T47D (cell line): ENCODE measurements at places on chromosomes 11 and 22.

- no peak for DNase-seq
Measured at GRCh38 chr11:94549146-94549545, 5.4 kb downstream of the FUT4 start.

DNA sequence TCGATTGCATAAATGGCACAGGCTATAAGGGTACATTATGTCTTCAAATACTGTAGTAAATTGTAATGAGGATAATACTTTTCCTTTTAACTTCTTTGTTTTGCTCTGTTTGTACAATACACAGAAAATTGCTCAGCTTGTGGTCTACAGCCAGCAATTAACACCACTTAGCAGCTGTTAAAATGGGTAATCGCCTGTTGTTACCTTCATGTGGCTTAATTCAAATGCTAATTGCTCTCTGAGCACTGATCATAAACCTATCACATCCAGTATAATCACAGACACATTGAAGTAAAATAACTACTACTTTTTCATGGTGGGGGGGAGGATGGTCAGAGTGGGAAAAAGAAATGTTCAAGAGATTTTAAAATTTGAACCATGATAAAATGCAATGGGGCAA is 1164.1 kb upstream of the CNTN5 start:
- no peak for DNase-seq

GRCh38 chr11:34787348-34787747 is 128.8 kb downstream of the APIP start:
- DNase-seq = no peak

DNA sequence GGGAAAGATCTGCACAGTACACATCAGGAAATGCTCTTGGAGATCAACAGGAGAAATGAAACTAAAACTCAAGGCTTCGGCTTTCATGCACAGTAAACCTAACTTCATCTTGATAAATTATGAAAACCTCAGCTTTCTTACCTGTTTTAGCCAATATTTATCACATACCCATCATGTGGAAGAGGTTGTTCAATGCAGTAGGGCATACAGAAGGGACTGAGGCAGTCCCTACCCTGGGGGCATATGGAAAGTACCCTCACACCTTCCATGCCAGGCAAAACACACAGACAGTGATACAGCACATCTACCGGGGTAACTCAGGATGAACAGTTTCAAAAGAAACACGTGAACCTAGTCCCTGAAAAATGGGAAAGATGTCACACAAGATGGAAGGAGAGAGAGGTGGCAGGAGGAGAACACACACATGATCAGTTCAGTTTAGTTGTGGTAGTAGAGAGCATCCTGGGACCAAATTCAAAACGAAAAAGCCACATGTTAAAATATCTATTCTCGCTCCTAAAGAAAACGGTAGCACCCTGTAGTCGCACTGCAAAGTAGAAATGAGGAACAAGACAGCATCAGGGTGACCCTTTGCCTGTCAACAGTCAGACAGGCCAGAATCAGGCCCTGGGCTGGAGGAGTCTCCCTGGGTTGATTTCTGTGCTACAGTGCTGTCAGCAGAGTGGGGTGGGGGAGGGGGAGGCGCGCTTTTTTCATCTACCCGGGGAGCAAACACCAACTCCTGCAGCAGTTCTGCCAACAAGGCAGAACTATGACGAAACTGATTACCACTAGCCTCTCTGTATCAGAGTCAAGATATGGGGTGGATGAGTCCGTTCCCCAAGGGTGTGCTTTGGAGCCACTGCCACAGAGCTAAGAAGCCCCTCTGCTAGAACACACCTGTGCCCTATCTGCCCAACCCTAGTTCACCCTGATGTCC is 1.3 kb downstream of the HIRA start:
- no peak for DNase-seq

DNA sequence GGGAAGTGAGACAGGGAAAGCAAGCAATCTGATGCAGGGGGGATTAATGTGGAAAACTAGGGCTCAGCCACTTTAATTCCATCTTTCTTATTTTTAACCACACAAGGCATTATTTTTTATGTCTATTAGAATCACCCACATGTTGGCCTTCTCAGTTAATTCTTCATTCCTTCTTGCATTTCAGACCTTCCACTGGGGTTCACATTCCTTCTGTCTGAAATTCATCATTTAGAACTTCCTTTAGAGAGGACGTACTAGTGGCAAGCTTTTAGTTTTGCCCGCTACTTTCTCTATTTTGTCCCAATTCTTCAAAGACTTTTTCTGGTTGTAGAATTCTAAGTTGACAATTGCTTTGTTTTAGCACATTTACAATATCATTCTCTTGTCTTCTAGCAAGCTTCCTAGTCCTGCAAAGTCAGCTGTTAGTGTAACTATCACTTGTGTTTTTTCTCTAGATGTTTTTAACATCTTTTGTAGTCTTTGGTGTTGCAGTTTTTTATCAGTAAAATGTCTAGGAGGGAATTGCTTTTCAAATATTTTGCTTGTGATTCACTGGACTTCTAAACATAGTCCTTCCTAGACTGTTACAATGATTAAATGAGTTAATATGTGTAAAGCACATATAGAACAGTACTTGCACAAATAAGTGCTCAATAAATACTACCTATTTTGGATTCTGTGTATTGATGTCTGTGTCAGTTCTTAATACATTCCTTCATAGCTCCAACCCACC is 5.5 kb upstream of the NNMT start:
- no peak for DNase-seq

DNA sequence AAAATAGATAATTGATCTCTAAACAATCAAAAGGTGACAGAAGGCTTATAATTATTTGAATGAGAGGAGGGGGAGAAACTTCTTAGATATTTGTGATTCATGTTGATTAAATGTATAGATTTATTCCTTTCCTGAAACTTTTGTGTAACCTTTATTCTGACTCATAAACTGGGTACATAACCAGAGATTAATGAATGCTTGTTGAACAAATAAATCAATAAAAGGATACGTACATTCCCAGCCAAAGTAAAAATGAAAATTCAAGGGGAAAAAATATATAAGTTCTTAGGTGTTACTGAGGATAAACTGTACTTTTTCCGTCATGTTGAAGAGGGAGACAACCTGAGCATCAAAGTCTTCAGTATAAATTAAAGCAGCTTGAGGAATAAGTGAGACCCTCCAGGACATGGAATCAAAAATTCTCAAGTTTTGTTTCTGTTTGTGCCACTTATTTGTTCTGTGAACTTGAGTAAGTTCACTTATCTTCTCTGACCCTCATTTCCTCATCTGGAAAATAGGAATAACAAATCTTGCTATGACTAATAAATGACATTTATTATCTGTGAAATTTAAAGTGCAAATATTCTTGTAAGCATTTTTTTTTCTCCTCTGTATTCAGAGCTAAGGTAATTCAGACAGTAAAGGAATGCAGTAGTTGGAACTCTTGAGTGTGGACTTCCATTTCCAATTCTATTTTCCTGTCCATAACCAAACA is 195.4 kb downstream of the METTL15 start:
- no peak for DNase-seq

GRCh38 chr11:99020352-99021225 is at the start of gene CNTN5:
Gene CNTN5, plus strand, starts transcription at chr11:99020949.
- DNase-seq = no peak

DNA sequence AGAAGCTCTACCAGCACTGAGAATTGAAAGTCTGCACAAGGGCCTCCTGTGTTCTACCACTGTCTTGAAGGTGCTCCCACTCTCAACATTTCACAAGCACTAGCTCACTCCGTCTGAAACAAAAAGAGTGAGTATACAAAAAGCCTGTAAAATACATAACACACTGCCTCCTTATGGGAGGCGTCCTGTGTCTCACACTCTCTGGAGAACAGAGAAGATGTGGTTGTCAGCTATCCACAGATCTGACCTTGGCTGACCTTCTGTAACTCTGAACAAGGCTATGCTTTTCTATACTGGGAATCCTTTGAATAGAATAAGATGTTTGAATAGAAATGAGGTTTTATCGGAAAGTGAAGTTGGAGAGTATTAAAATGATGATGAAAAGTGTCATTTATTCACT is 171.3 kb upstream of the TMEM45B start:
- no peak for DNase-seq

DNA sequence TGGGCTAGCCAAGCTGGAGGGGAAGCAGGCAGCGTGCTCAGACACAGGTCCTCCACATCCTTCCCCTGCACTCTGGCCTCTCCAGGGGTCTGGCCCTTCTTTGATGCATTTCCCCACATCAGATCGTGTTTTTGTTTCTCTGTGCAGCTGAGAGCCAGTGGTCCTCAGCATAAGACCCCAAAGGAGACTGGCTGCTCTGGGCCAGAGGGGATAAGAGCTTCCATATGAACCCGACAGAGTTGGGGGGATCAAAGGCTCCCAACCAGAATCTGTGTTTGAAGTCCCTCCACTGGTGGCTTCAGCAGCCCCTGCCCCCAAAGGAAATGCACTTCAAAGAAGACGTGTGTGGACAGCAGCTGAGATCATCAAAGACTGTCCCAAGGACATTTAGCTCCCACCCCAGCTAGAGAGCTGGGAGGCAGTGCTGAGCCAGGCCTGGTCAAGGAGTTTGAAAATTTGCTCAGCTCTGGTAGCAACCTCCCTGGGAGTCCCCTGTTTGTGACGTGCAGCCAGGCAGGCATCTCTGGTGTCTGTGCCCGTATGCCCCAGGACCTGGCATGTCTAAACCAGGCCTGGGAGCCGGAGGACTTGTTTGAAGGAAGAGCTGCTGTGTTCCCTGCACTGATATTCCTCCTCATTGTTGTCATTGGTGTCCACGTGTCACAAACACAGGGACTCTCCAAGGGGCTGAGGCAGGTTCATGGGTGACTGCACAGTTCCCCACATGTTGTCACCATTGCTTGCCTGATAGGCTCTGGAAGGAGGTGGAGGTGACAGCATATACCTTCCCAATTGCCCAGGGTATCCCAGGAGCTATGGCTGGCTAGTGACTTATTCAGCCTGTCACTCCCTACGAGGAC is 99.0 kb downstream of the AMOTL1 start:
- DNase-seq = no peak

- no peak for DNase-seq
Measured at GRCh38 chr11:69304686-69305085, 10.7 kb downstream of the MYEOV start.

DNA sequence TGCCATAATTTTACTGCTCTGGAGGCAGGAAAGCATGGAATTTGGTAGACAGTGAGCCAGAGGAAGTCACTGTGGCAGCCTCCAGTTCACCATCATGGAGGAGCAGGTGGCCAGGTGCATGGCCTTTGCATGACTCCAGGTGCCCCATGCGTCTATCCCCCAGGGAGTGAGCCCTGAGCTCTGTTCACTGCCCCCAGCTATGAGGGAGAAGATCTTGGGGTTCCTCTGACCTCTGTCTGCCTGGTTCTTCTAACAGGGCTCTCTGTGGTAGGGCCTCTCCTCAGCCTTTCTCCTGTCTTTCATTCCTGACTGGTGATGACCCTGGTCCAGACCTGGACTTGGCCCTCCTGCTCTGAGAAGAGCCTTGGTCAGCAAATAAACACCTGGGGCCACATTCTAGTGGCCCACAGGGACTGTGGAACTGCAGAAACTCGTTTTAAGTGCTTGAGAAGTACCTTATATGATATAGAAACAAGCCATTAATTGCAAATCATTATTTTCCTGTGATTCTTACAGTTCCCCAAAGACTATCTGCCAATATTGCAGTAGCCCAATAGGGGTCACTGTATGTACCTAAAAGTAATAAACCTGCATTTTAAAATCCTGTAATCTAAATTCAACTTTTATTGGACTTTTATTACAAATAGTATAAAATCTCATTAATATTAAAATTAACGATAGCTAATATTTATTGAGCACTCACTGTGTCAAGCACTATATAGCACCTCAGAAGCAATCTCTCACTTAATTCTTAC is 120.0 kb upstream of the SYT13 start:
- DNase-seq = peak; percentile 30

DNA sequence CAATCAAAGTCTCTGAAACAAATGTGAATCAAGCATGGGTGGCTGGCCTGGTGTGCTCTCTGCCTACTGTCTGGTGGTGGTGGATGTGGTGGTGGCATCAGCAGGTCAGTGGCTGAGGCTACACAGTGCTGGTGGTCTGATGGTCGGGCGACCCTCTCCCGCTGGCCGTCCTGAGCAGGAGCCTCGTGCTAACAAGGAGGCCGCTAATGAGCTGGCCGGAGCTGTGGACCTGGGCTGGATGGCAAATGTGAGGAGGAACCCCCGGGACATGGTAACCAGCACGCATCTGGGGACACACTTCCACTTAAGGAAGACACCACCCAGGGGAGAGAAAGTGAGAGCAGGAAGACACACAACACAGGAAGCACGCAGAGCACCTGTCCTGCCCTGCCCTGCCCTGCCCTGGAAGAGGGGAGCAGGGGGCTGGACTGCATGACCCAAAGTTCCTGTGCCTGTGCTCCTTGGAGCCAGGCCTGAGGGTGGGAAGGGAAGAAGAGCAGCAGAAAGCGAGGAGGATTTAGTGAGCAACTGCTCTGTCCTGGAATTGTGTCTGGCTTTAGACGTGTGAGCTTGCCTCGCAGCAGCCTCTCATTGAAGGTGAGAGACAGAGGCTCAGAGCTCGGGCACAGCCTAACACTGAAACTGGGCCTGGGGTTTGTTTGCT is 23.7 kb downstream of the SLC37A2 start:
- DNase-seq = no peak

DNA sequence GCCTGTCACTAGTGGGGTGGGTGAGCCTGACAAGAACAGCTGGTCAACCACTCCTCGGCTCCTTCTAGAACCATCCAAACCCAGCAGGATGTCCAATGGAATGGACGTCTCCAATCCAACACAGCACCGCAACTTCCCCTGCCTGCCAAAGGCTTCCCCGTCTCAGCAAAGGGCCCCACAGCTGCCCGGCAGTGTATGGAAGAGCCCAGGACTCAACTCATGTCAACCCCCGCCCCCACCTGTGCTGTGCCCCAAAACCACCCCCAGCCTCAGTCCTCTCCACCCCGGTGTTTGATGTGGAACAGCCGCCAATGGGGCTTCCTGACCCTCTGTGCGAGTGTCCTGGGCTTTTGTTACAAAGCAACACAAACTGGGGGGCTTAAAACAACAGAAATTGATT is 223.8 kb downstream of the CTTN start:
- no peak for DNase-seq

GRCh38 chr11:129846508-129847335 is 31.1 kb downstream of the TMEM45B start:
- peak; percentile 87 for DNase-seq

GRCh38 chr22:39894554-39895092 is 1.1 kb upstream of the ENTHD1 start:
- DNase-seq = no peak

GRCh38 chr22:46058091-46058420 is 81.1 kb upstream of the WNT7B start:
- DNase-seq = peak; percentile 71

DNA sequence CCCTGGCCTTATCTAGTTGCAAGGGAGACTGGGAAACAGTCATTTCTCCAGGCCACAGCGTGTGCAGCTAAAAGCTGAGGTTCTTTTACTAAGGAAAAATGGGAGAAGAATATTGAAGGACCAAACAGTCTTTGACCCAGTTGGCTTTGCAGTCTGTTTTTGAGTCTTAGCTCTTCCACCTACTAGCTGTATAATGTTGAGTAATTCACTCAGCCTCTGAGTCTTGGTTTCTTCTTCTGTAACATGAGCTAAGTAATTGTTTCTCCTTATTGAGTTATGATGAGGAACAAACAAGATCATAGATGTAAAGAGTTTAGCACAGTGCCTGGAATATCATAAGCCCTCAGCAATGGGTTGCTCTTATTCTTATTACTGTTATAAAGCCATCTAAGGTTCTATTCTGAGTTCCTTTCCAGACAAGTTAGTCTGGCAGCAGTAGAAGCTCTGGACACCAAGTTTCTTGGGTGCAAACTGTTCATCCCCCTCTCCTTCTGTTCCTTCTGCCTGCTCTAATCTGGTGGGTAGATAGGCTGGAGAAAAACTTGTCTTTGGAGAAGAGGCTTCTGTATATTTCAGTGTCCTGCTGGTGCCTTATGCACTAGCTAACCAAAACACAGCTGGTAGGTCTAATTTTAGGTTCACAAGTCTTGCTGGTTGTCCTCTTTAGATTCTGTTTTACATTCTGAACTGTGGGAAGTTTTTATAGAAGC is 13.5 kb downstream of the TRIM44 start:
- DNase-seq = no peak
